Activated CD8-positive, alpha-beta memory T cell treated with anti-CD3 and anti-CD28 coated beads for 1 hour (primary cell): ENCODE measurements at places on chromosomes 12 and 14.

DNA sequence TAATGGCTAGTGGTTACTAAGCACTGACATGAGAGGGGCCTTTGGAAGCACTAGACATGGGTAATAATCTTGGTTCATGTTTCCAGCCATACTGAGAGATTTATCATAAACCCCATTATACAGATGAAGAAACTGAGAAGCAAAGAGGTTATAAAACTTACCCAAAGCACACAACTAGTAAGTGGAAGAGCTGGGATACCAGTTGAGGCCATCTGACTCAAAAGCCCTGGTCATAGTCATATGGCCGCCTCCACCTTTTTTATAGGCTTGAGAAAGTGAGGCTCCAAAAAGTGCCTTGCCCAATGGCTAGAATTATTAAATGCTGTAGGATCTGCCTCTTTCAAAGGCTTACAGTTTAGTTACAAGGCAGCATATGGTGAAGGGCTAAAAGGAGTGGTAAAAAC lies 944 bp downstream of the TXNRD1 start:
- DNase-seq = no peak

- DNase-seq = no peak
Measured at GRCh38 chr14:74176400-74176793, 62.9 kb upstream of the VSX2 start.

- no peak for DNase-seq
Measured at GRCh38 chr12:94909663-94910062, 93.8 kb downstream of the NDUFA12 start.

- DNase-seq = no peak
Measured at GRCh38 chr14:67429510-67430205, 17.7 kb upstream of the PLEK2 start.

- DNase-seq = no peak
Measured at GRCh38 chr12:103772367-103773108, 68.5 kb downstream of the NT5DC3 start.

DNA sequence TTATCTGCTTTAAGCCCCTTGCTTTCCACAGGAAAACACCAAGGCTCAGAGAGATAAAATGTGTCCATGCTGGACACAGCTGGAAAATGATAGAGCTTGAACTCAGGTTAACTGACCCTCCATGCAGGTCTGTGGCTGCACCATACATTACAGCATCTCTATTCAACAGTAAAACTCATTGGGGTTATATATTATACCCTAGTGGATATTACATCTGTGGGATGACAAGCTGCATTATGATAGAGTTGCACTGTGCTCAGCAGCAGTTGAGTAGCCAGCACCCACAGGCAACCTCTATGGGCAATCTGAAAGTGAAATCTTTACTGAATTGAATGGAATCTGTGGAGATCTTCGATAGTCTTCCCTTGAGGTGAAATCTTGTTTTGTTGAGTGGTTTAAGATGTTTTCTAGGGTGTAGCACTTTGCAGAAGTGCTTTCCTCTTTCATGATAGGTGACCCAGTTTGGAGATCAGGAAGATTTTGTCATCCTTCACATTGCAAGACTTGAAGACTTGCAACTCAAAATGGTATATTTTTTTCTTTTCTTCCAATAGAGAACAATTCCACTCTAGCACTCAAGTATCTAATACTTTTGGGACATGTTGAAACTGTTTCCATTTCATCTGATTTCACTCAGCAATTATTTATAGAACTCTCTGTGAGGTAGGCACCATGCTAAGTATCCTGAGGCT lies 389.2 kb downstream of the RAD51B start:
- DNase-seq = no peak

DNA sequence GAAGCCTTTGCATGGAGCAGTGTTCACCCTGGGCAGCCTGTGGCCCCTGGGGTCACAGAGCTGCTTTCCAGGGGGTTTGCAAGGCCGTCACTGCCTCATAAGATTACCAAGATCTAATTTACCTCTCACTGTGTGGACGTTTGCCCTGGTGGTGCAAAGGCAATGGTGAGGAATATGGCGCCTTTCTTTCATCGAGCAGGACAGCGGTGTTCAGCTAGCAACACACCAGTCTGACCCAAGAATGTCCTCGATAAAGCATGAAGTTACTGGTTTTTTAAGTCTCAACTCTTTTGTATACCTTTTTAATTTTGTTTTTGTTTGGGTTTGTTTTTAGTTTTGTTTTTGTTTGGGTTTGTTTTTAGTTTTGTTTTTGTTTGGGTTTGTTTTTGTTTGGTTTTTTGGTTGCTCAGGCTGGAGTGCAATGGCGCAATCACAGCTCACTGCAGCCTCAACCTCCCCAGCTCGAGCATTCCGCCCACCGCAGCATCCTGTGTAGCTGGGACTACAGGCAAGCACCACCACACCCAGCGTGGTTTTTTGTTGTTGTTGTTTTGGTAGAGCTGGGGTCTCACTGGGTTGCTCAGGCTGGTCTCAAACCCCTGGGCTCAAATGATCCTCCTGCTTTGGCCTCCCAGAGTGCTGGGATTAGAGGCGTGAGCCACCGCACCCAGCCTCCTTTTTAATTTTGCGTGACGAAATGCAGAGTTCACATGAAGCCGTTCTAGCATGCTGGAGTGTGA lies 57.9 kb downstream of the PPP2R5C start:
- peak; percentile 52 for DNase-seq

DNA sequence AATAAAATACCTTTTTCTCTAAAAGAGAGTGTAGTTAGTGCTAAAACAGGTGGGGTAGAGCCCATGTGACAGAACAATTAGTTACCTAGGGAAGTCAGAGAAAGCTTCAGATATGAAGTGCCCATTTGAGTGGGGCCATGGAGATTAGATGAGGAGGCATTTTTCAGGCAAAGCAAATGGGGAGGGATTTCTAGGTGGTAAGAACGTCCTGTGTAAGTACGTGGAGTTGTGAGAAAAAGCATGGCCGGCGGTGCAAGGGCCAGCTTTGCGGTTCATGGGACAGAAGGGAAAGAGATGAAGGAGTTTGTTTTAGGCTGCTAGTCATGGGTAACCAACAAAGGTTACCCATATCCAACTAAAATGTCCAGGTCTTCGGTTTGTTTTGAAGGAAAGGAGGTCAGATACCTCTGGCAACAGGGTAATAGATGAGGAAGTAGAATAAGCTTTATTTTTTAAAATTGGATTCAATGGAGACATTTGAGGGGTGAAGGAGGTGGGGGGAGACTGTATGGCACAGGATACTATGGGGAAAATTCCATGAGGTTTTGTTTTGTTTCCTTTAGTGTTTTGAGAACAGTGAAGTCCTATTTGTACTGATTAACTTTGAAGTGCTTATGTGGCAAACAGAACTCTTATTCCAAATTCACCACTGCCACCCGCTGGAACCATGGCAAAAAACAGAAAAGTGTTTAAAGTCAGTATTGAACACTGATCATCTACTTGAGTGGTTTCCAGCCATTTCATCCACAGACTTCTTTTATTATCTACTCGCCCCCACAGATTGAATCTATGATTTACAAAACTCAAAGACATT lies 10.0 kb upstream of the SNRPF start:
- DNase-seq = no peak

DNA sequence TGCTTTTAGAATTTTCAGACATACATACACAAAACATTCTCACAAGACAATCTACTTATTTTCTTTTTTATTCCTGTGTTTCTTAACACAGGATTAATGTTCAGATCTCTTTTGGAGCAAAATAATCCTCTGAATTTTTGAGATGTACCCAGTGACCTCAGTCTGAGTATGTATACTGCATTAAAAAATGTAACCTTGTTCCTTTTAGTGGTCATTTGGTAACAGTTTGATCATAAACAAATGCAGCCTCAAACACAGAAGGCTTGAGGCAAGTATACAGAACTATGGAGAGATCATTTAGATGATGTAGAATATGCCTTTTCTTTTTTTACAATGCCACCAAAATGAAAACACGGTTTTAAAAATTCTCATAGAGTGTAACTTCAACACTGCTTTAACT lies 9.7 kb downstream of the HIF1A start:
- no peak for DNase-seq

DNA sequence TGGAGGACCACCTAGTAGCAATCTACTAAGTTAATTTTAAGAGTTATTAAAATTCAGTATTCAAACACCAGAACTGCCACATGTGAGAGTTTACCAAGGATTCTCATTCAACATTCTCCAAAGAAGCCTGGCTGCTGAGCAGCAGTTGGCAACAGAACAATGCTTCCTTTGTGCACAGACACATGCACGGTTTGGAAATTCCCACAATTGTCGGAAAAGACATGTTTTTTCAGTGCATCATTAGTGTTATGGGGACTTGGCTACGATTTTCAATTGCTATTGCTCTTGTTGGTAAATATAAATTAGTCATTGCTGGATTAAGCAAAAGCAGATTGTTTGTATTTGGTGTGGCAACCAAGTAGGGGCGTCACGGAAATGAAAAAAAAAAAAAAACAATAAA lies 22.2 kb downstream of the ST8SIA1 start:
- no peak for DNase-seq

- DNase-seq = no peak
Measured at GRCh38 chr14:21866479-21866878, 192.9 kb upstream of the OR4E1 start.

- DNase-seq = no peak
Measured at GRCh38 chr14:34179727-34180126, 228.9 kb upstream of the EGLN3 start.

GRCh38 chr12:44509471-44509870 lies 366.6 kb downstream of the NELL2 start:
- no peak for DNase-seq

DNA sequence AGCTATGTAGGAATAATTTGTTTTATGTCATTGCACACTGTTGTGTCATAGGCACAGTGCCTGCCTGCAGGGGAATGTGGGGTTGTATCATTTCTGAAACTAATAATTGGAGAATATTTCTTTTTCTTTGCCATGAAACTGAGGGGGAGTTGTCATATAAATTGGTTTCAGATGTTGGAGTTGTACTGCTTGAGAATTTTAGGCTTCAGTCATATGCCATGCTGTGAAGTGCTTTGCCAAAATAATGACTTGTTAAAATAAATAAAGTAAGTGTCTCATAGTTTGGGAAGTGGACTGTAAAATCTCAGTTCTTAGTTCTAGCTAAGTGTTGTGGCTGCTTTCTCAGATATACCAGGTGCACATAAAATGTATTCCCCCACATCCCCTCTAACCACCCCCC lies 116.8 kb downstream of the DAAM1 start:
- no peak for DNase-seq

- no peak for DNase-seq
Measured at GRCh38 chr12:76799362-76799761, 35.4 kb downstream of the ZDHHC17 start.
